ENCODE measurements at places on chromosomes 1 and 21.

DNA sequence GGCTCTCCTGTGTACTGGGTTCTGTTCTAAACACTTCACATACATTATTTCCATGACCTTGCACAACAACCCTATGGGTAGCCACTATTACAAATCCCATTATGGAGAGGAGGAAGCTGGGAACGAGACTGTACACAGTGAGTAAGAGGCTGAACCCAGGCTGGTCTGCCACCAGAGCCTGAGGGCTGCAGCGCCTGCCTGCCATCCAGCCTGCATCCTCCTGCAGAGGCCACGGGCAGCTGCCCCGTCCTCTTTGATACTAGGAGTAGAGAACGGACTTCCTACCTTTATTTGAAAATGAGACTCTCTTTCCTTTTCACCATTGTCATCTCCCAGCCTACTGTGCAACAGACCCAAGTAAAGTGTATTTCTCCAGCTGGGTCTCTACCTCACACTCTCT is 370.0 kb downstream of the HHAT start:
- DNase-seq: no peak

DNA sequence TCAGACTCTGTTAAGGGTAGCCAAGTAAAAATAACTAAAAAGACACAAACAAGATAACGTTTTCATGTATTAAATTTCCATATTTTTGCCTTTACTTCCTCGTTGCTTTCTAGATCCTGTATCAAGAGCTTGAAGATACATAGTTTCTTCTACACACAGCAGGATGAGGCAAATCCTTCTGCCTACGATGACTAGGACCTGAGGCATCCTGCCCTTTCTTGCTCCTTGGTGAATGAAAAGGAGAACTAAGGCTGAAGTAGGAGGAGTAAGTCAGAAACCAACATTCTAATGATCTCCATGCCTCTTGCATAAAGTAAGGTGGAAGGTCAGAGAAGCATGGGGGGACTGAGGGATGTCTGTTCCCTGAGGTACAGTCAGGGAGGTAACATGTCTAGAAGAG is 102.6 kb downstream of the GPATCH2 start:
- DNase-seq: no peak

GRCh38 chr1:29488794-29489311 is 252.5 kb downstream of the PTPRU start:
- no peak for DNase-seq

GRCh38 chr1:161440312-161440894 is 64.9 kb upstream of the FCGR2A start:
- peak; percentile 12 for DNase-seq

- DNase-seq: no peak
Measured at GRCh38 chr1:240107058-240107684, 15.5 kb downstream of the FMN2 start.

- no peak for DNase-seq
Measured at GRCh38 chr1:99674115-99675064, 28.5 kb downstream of the PALMD start.

DNA sequence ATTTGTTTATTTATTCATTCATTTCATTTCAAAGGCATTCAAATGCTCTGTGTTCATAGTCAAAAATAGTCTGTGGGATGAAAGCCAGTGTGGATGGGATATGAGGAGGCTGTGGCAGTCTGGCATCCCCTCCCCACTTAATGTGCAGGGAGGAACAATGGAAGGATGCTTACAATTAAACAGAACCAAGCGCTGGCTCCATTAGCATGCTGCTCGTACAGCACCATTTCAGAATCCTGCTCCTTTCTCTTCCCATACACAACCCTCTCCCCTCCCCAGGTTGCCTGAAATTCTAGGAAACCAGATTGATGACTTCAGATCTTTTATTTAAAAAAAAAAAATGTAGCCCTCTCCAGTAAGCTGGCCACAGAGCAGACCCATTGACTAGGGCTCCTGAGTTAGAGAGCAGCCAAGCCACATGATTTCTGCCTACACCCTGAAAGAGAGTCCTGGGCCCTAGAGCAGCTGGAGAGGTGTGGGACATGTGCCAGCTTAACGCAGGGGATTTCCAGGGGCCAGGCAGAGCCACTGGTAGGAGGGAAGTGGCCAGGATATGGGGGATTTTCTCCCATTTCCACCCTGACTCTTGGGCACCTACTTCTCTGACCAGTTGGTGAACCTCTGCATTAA is 205.2 kb downstream of the ASTN1 start:
- DNase-seq: no peak

DNA sequence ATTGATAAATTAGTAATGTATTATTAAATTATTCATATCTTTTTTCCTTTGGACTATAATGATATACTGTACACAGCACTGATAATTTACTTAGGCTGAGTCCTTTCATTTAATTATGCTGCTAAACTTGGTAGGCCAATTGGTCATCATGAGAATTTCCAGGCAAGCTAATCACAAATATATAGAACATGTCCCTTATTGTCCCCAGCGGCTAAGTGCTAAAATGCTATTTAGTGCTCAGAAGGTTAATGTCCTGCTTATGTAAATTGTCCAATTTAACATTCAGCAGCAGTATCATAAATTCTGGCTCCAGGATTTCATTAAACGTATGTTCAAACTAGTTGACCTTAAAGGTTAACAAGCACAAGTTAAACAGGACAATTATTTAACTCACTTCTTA is 30.0 kb upstream of the RRP15 start:
- no peak for DNase-seq

GRCh38 chr1:34806396-34806795 is 13.6 kb downstream of the GJA4 start:
- DNase-seq: no peak

DNA sequence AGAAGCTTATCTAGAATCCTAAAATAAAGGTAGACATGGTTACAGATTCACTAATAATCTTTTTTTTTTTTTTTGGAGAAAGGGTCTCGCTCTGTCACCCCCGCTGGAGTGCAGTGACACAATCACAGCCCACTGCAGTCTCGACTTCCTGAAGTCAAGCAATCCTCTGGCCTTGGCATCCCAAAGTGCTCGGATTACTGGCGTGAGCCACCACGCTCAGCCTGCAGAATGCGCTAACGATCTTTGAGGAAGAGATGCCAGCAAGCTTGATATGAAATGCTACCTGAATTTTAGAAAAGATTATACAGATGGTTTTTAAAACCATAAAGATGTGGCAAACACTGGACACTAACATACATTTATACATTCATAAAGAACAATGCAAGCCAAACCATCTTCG is 4.1 kb upstream of the GNPAT start:
- no peak for DNase-seq

GRCh38 chr1:221801251-221801661 is 59.4 kb upstream of the DUSP10 start:
- no peak for DNase-seq

DNA sequence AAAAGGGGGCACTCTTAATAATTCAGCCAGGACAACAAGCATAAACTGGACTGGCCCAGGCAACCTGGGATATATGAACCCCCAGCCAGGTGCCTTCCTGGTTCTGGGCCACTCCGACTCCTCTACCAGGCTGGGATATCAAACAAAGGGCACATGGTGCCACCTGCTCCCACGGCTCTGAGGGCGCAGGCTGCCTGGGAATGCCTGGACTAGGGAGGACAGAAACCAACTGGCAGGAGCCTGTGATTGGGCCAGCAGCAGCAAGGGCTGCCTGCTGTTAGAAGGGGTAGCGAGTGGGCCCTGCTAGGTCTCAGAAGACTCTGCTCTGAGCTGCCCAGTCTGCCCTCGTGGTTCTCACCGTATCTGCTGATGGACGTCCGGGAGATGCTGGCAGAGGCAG is 123.2 kb upstream of the CD34 start:
- DNase-seq: no peak

GRCh38 chr1:155083865-155084721 is 5.5 kb downstream of the EFNA3 start:
- no peak for DNase-seq

DNA sequence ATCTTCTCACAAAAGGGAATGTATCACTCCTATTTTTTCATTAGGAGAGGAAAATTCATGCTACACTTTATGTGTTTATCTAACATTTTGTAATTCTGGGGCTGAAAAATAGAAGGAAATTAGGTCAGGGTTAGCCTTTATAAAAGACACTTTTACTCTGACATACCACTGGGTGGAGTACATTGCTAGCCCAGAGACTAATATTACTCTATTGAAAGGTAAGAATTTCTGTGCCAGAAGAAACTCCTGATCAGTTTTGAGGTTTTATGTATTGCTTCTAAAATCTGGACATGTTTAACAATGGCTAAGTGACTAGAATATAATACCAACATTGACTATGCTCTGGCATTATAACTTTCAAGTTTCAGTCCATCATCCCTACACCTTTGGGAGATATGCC is 724.6 kb downstream of the USP25 start:
- DNase-seq: no peak

DNA sequence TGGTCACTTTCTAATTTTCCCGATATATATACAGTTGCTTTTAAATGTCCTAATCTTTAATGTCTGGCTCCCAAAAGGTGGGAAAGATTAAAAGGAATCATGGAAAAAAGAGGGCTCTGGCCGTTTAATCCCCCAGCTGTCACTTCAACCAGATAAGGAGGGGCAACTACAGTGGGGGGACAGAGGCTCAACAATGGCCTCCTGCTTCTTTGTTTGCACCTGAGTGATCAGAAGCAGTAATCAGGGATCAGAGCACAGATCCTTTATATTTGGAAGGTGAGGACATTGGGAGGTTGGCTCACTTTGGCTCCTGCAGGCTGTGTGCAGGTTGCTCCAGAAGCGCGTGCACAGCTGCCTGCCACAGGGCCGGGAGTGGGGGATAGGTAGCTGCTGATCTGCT is 212.8 kb downstream of the FMN2 start:
- DNase-seq: no peak

DNA sequence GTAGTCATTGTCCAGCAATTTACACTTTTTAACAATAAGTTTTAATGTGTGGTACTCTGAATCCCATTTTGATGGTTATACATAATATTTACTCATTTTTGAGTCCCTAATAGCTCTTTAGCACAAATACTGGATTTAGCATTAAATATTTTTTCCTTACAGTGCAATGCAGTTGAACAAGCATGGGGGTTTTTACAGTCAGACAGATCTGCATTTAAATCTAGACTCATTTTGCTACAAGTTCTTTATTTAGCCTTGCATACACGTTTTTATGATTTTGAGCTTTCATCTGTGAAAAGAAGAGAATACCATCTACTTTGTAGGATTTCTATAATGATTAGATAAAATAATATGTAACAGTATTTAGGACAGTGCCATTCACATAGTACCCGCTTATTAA is 44.0 kb downstream of the PTPRC start:
- no peak for DNase-seq

GRCh38 chr1:228131766-228132165 is 8.3 kb upstream of the GUK1 start:
- DNase-seq: no peak

- DNase-seq: no peak
Measured at GRCh38 chr1:20183035-20183434, 2.9 kb upstream of the UBXN10 start.

- DNase-seq: no peak
Measured at GRCh38 chr1:7568901-7569524, 202.1 kb upstream of the VAMP3 start.

- DNase-seq: no peak
Measured at GRCh38 chr1:59198564-59198963, 98.3 kb upstream of the FGGY start.

- no peak for DNase-seq
Measured at GRCh38 chr21:14684071-14684470, 138.0 kb upstream of the SAMSN1 start.

- DNase-seq: no peak
Measured at GRCh38 chr1:145874646-145875045, 11.0 kb downstream of the ANKRD35 start.

DNA sequence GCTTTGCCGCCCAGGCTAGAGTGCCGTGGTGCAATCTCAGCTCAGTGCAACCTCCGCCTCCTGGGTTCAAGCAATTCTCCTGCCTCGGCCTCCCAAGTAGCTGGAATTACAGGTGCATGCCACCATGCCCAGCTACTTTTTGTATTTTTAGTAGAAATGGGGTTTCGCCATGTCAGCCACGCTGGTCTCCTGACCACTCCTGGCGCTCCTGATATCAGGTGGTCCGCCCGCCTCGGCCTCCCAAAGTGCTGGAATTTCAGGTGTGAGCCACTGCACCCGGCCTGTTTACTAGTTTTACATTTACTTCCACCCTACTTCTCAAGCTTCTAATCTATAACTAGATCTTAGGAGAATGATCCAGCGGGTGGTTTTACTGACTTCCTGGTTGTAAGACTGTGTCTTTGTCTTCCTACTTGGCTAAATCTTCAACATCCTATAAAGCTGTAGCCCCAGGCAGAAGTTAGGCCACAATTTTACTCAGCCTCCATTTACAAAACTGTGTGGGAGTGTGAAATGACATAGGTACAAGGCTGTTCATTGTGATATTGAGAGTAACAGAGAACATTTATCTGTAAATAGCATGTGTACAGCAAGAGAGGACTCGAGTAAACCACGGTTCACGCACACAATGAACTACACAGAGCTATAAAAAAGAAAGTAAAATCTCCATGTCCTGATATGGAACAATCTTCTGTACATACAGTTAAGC is 9.6 kb upstream of the POU2F1 start:
- no peak for DNase-seq

GRCh38 chr1:119316870-119317416 is 51.6 kb upstream of the HAO2 start:
- DNase-seq: no peak

GRCh38 chr1:201495551-201496295 is 11.2 kb downstream of the CSRP1 start:
- no peak for DNase-seq

- no peak for DNase-seq
Measured at GRCh38 chr1:186014370-186015037, 280.3 kb downstream of the HMCN1 start.

DNA sequence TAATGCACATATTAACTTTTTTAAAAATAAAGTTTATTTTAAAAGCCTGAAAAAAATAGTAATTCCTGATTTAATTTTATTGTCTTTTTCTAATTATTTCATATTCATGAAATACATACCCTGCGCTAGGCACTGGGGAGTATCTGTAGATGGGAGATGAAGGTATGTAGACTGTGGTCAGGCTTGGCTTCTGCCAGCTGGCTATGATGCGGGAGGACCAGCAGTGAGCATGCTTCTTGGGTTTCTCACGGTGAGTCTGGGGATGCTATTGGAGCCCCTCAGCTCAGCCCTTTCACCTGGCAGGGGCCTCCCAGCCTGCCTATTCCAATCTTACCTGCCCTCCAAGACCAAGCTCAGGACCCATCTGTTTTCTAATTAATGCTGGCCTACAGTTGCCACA is 138.4 kb downstream of the NOS1AP start:
- DNase-seq: no peak
